H54 (cell line): ENCODE measurements at places on chromosomes 2 and 18.

GRCh38 chr2:64504774-64505720, 19.1 kb upstream of the AFTPH start:
- DNase-seq = no peak

DNA sequence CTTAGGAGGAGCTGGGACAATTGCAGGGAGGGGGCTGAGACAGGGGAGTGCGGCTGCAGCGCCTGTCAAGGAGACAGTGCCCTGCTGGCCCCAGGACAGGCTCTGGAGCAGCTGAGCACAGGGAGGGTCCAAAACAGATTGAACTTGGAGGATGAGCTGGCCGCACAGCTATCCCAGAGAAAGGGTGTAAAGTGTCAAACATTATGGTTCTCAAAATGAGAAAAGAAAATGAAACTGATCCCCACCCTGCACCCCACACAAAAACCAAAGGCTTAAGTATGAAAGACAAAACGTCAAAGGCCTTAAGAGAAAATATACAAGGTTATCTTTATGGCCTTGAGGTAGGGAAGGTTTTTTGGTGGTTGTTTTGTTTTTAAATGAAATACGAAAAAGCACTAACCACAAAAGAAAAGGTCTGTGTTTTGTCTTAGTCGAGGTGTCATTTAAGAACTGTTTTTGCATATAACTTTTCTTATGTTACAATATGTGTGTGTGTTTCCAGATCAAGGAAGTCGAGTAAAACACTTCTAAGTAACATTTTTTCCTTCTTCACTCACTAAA, 111.8 kb downstream of the HDAC4 start:
- no peak for DNase-seq

GRCh38 chr2:75421986-75422385, 138.8 kb downstream of the EVA1A start:
- no peak for DNase-seq

- DNase-seq = no peak
These were observed 3.5 kb downstream of the FARP2 start for GRCh38 chr2:241359481-241360045.

GRCh38 chr2:16660556-16660955, 5.1 kb downstream of the CYRIA start:
- DNase-seq = no peak

DNA sequence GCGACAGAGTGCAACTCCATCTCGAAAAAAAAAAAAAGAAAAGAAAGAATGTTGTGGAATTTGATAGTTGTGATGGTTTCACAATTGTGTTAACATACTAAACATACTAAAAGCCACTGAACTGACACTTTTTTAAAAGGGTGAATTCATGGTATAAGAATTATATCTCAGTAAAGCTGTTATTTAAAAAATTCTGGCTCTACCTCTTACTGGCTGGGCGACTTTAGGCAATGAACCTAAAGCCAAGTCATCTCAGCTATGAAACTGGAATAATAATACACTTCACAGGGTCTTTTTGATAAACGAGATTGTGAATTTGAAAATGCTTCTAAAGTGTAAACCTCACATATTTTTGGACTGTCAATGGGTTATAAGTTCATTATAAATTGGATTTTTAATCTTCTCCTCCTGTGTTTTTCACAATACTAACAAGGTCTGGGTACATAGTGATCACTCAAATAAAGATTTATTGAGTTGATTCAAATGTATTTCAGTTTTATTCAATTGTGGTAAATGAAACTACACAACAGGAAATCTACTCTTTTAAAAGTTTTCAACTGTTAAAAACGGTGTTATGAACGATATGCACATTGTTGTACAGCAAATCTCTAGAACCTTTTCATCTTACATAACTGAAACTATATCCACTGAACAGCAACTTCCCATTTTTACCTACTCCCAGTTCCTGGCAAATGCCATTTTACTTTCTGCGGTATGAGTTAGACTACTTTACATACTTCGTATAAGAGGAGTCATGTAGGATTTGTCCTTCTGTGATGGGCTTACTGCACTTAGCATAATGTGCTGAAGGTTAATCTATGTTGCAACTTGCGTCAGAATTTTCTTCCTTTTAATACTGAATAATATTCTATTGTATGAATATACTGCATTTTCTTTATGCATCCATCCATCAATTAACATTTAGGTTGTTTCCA, 43.0 kb upstream of the GTF2A1L start:
- no peak for DNase-seq

GRCh38 chr2:37976411-37976810, 51.3 kb downstream of the RMDN2 start:
- DNase-seq = no peak

- no peak for DNase-seq
These were observed 115.9 kb upstream of the EPAS1 start for GRCh38 chr2:46181306-46181705.

DNA sequence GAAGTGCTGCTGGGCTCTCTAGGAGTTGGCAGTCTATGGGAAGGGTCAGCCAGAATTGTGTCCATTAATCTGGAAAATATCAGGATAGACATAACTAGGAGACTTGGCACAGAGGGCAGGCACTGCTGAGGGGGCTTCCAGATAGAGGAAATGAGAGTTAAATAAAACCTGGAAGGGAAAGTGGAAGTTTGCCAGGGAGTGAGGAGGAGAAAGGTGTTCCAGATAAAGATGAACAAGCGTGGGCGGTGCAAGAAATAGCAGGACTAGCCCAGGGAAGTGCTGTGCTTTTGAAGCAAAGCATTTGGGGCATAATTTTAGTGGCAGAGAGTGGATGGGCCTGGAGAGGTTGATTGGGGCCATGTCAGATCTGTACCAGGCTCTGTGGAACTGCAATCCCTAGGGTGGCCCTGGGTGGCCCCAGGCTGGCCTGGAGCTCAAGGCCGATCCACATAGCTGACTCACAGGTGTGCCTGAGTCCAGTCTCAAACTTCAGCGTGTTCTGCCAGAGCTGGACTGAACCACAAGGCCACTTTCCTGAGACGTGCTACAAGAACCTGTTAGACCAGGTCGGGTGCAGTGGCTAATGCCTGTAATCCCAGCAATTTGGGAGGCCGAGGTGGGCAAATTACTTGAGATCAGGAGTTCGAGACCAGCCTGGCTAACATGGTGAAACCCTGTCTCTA, 26.9 kb downstream of the GALM start:
- DNase-seq = no peak

DNA sequence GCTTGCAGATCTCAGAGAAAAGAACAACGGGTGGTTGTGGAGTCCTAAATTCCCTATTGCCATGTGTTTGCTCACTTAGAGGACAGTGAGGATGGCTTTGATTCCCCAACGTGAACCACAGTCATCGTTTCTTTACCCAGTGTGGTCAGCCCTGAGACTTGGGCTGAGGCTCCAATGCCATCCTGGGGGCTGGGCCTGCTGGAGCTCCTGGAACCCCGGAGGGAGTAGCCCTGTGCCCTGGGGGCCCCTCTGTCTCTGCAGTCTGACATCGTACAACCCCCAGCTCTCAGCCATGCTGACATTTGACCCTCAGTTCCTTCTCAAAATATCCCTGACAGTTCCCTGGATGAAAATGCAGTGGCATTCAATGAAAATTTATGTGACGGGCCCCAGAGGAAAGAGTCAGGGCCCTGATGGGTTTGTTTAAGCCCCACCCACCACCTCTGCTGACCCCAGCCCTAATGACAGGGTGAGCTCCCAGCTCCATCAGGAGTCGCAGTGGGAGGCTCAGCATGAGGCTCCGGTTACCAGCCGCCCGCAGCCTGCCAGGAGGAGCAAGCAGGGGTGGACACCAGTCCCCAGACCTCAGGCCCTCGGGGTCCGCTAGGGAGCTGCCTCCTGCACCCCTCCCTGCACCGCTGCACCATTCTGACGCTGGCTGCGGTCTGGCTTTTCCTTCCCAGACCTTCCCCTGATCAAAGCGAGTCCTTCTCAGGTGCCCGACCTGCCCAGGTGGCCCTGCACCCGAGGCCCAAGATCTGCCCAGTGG, 120.9 kb downstream of the TWIST2 start:
- no peak for DNase-seq

GRCh38 chr2:152406836-152407161, 71.8 kb downstream of the FMNL2 start:
- no peak for DNase-seq

DNA sequence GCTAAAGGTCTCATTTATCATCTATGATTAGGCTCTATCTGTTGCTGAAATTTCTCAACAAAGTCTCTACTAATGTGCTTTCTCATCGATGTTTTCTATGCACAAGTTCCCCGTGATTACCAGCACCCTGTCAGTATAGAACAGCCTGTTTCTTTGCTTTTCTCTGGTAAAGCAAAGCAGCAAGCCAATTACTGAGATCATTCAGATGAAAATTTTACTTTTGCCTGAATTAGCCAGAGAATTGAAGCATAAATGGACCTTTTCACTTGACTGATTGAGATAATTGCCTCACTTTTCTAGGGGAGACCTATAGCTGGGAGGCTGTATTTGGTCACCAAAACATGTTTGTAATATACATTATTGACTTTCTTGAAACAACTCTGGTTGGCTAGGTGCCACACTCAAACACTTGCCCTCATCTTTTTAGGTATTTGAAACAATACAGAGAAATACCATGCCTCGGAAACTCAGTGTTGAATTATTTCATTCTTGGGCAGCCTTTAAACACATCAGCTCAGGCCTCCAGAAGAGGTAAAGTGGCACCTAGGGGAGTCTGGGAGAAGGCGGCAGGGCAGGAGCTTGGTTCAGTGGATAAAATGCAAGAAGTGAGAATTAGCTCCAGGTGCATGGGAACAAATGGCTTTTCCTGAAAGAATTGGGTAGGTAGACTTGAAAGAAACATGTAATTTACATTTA, 96.2 kb downstream of the GALNT3 start:
- DNase-seq = no peak

DNA sequence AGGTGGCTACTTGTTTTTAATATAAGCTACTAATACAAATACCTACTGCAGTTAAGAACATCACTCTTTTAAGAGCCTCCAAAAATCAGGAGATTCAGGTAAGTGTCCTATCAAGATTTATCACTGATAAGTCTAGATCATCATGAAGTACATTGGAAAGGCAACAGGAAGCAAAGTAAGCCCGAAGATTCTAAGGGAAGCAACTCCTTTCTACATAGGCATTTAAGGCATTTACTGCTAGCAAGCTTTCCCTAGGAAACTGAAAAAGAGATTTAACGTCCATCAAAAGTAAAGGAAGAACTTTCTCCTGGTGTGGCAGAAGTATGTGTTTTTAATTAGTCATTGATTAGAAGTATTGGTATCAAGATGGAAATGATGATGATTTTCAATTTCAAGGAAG, 3.7 kb downstream of the STK17B start:
- no peak for DNase-seq

DNA sequence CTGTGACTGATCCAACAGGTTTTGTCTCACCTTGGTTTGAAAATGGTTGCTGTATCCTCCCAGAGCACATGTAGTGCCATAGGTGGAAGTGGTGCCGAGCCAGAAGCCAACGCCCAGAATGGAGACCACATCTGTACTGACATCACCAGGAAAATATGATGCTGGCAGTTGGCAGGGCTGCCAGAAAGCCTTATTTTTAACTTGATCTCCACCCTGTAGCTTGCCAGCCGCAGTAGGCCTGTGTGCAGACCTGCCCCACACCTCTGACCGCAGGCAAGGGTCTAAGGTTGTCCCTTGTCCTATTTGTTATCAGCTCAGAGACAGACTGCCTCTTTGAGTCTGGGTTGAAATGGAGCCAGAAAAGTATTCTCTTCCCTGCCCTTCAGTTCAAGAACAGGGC, 123.5 kb upstream of the EML6 start:
- no peak for DNase-seq

- DNase-seq = no peak
These were observed 92.1 kb upstream of the FHL2 start for GRCh38 chr2:105490956-105491355.
